Left ventricle myocardium superior (tissue), 1 donor: ENCODE measurements at places on chromosomes 12 and 14. TPM values are rescaled to one million over a fixed set of nuclear protein-coding genes. Genes with fewer than 3 reads are reported as not detected.

DNA sequence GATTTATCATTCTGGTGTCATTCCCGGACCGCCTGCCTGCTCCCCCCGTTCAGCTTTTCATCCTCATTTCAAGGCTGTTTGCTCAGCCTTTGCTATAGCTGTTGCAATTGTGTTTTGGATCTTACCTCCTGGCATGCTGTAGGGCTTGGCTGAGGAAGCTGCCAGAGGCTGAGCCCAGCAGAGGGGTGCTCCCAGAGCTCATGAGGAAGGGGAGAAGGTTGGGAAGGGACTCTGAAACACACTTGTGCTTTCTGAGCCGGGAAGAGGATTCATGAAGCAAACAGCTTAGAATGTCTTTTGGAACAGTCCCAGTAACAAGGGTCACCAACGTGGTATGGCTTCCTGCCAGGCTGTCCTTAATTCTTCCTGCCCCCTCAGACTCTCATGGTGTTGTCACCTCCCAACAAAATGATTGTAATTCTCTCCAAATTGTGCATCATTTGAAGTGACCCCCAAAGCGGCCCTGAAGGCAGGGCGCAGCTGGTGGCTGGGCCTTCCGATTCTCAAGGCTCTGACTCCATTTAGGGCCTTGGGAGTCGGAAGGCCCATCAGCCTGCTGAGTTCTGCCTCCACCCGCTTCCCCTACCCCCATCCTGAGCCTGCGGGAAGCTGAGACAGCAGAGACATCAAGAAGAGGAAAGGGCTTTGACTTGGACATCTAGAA lies 111.9 kb upstream of the ARHGAP5 start:
- no peak for DNase-seq

DNA sequence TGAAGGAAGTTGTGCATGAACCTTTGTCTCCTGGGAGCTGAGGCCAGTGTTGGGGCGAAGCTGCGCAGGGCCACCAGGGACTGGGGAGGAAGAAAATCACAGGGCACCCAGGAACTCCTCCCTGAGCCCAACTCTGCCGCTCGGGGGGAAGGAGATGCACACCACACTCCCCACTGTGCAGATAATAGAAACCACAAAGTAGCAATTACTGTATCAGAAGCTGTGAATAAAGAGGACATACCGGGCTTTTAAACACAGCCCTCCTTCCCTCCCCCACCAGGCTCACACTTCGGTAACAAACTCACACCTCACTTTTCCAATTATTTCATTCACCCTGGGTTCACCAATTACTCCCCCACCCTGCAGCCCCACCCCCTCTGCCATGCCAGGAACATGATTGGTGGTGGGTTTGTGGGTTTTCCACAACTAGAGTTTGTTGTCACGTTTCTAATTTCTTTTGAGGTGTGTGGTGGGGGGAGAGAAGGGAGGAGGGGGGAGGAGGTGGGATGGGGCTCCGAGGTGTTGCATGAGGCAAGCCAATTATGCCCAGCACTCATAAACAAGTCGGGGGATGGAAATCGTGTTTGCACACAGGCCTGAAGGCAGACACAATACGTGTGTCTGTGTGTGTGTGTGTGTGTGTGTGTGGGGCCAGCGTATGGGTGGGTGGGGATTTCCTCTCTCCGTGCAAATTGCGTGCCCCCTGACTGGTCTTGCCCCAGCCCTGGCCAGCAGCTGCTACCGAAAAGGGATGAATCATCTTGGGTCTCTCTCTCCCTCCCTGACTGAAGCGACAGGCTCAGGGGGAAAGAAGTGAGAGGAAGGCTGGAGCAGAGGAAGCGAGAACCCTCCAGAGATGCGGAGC lies 103.3 kb downstream of the RBM19 start:
- no peak for DNase-seq

Gene CCER1
- total RNA-seq = not detected

DNA sequence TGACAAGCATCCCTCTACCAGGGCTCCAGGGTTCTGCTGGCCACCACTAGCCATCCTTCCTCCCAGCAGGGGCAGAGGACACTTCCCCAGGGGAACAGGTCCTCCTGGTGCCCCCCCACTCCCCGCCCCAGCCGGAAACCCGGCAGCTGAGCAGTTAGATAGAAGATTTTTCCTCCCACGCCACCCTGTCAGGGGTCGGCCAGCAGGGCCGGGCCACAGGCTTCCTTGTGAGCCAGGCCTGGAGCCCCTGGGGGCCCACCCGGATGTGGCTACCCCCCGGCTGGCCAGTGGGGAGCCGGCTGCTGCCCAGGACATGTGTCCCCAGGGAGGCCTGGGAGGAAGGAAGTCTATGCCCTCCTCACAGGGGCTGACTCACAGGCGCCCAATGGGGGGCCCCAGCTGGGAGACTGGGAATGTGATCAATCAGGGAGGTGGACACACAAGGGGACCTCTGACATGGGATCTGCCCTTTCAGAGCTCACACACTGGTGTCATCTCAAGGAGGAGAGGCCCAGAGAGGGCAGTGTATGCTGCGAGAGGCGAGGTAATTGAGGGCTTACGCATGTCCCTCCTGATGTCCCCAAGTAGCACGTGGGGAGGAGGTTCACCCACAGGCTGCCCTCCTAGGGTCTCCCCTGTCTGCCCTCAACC lies 4.2 kb downstream of the SH2B3 start:
- DNase-seq = peak; percentile 83

DNA sequence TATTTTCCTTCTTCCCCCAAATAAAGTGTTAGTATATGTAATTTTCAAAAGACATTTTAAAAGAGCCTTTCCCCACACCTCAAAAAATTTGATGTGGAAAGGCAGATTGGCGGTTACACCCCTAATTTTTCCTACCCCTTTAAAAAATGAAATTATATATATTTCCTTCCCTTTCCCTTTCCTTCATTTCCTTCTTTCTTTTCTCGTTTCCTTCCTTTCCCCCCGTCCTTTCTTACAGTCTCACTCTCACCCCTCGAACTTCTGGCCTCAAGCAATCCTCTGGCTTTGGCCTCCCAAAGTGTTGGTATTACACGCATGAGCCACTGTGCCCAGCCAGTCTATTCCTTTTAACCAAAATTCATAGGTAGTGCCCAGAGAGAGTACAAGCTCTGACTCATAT lies 4.2 kb upstream of the UNC119B start:
- DNase-seq = no peak
